ENCODE measurements at places on chromosomes 1 and 21.

DNA sequence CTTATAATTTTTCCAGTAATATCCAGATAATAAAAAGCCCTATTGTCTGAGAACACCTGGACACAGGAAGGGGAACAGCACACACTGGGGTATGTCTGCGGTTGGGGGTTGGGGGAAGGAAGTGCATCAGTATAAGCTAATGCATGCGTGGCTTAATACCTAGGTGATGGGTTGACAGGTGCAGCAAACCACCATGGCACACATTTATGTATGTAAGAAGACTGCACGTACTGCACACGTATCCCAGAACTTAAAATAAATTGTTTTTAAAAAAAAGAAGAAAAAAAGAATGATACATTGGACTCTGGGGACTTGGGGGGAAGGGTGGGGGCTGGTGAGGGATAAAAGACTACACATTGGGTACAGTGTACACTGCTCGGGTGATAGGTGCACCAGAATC is 144.9 kb upstream of the C1orf174 start:
- DNase-seq: no peak

DNA sequence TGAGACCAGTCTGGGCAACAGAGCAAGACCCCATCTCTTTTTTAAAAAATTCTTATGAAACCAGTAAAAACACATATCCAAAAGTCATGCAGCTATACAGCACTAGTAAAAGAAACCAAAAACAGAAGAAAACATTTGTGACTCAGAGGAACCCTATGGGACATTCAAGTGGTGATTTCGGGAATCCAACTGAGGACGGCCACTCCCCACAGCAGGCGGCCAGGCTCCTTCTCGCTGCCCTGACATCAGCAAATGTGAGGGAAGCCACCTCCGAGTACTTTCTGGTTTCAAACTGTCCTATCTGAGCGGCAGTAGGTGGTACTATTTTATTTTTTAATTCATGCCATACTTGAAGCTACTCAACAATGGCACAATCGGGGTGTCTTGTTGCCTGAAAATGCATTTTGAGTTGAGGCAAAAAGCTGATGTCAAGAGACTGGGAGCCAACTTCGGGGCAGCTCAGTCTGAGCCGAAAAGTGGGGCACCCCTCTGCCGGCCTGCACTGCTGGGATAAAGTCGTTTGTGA is 3.3 kb downstream of the SUMO3 start:
- DNase-seq: no peak

DNA sequence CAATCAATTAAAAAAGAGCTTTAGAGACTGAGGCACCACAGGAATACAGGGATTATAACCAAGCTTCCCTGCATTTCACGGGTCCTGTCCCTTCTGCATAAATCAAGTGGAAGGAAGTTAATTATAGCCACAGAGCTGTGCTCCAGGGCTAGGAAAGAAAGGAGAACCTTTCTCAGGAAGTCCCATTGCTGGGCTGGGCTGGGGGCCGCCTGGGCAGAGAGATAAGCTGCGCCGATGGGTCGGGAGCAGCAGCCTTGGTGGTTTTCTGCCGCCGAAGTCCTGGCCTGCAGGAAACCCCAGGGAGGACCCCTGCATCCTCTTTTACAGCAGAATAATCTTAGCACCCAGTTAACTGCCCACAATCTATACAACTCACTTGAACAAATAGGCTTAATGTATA is 12.6 kb upstream of the CD34 start:
- no peak for DNase-seq

DNA sequence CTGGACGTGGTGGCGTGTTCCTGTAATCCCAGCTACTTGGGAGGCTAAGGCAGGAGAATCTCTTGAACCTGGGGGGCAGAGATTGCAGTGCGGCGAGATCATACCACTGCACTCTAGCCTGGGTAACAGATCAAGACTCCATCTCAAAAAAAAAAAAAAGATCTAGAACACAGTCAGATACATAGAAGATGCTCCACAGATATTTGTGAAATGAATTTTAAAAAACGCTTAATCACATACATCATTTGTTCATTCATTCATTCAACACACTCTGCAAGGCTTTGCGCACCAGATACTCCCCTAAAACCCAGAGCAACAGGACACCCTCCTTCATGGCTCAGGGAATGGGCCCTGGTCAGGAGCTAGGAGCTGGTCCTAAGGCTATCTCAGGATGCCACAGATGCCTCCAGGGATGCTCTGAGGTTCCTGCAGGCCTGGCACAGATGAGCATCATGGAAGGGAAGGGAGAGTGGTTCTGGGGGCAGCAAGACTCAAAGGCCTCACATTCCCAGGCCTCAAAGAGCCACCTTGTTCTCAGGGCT is 6.4 kb downstream of the HSPG2 start:
- DNase-seq: no peak

GRCh38 chr1:2460203-2460602 is 15.9 kb upstream of the PLCH2 start:
- no peak for DNase-seq

GRCh38 chr1:97816927-97817326 is 103.9 kb downstream of the DPYD start:
- DNase-seq: no peak

GRCh38 chr1:1539310-1540089 is 924 bp downstream of the TMEM240 start:
- DNase-seq: no peak

- DNase-seq: no peak
Observed at GRCh38 chr1:180609643-180610555, 21.9 kb upstream of the XPR1 start.

GRCh38 chr1:214255509-214255908 is 25.4 kb upstream of the SMYD2 start:
- no peak for DNase-seq

DNA sequence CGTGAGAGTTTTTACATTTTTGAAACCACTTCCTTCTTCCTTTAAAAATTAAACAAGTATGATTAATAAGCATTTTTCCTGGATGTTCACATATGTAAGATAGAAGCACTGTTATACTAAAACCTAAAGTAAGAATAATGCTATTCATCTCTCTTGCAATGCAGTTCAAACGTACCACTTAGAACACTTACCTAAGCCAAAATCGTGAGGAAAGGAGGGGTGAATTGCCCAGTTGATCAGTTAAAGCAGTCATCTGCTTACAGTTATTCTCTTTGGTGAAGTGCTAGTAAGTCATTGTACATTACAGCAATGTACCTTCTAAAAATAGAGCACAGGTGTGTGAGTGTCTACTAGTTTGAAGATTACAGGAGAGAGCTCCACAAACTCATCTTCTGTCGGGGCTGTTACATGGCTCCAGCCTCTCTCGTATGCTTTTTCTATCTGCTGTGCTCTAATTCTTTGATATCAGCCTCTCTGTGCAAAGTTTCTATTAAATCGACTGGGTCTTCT is 3.4 kb downstream of the NCAM2 start:
- DNase-seq: no peak

- DNase-seq: no peak
Observed at GRCh38 chr1:100349246-100349645, 3.1 kb upstream of the CDC14A start.

DNA sequence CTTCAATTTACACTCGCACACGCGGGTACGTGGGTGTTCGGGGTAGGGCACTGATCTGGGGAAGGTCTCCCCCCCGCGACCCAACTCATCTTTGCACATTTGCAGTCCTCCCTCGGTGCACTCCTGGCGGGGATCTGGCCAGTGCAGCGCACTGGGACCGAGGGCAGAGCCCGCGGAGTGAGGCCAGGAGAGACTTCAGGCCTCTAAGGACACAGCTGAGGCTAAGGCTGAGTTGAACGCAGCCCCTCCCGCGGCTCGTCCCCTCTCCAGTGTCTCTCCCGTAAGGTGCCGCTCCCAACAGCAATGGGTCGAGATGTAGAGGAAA is 936 bp upstream of the NCAM2 start:
- DNase-seq: no peak

GRCh38 chr1:59139396-59139795 is 157.5 kb upstream of the FGGY start:
- peak; percentile 9 for DNase-seq

All from kidney glomerular epithelial cell (primary cell).